ENCODE measurements at places on chromosomes 11 and 22. TPM values are rescaled to one million over a fixed set of nuclear protein-coding genes. Genes with fewer than 3 reads are reported as not detected.

DNA sequence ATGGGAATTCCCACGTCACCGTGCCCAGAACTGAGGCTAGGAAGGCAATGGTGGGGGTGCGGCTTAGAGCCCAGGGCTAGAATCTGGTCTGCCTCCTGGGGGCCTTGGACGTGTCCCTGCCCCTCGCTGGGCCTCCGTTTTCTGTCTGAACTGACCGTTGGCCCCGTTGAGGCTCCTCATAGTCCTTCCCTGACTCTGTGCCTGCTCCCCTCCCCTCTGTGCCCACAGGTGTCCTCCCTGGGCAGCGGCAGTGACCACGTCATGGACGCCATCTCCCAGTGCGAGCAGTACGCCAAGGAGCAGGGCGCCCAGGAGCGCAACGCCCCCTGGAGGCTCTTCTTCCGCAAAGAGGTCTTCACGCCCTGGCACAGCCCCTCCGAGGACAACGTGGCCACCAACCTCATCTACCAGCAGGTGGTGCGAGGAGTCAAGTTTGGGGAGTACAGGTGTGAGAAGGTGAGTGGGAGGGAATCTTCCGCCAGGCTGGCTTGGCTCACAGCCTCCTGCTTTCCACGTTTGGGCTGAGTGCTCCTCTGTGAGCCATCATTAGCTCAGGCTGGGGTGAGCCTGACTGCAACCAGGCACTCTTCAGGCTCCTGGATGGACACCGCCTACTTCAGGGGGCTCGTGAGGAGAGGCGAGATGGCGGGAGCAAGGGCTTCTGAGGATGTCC is 63.9 kb downstream of the MYO7A start:
- DNase-seq = no peak

DNA sequence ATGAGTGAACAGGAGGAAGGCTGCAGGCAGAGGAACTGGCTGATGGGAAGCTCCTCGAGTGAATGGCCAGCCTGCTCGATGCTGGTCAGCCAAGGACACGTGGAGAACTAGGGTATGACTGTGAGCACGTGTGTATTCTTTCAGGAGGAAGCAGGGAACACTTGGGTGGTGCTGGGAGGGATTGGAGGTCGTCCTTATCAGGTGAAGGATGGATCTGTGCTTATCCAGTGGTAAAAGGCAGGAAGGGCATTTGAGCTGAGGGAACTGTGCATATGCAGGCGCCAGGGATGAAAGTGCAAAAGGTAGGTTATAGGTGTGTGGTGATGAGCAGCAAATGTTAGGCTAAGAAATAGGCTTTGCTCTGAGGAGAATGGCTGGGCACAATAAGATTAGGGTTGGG is 9.7 kb upstream of the SLCO2B1 start:
- no peak for DNase-seq

DNA sequence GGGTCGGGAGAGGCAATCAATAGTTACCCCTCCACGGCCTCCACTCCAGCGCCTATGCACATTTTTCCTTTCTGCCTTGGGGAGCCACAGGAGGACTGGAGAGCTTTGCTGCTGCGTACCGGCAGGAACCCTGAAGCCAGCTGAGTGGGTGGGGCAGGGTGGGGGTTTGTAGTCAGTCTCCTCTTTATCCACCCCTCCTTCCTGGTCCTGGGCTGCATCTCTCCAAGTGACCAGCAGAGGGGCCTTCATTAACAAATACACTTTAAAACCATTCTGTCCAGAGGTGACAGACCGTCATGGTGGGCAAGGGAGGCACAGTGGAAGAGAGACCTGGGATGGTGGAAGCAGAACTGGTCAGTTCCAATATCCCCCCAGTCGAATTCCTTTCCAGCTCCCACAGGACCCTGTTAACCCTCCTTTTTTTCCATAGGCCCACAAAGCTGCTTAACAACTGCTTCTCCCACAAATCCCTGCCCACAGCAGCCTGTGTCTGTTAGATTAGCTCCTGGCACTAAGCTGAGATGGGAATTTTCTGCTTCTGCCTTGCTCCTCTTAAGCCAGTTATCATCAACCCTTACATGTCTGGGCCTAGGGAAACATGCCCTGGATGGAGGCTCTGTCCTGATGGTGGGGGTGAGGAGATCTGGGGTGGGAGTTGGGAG is 3.9 kb upstream of the ABCG4 start:
- peak; percentile 79 for DNase-seq

DNA sequence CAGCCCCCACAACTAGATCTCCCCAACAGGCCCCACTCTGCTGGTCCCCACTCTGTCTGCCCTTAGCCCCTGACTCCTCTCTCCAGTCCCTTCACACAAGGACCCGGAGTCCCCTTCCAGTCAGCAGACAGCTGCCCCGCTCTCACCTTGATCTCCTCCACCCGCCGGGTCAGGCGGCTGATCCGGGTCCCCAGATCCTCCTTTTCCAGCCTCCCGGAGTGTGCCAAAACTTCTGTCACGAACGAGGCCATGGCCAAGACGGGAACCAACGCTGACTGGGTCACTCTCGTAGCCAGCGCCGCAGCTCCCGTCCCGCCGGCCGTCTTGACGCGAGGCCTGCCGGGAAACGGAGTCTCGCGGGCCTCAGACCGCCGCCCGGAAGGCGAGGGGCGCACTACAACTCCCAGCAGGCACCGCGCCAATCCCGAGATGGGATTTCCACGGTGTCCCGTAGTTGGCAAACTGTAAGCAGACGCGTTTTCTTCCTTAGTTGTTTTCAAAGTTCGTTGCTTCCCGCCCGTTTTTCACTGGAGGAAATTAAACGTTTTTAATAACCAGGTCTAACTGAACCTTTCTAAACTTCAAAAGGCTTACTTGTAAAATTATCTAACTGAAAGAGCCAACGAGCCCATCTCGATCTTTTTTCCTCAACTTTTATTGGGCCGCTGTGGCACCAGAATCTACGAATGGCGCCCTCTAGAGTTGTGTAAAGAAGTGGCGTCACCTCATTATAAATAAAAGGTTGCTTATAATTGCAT is at the start of gene ZW10:
Gene ZW10 (minus strand): TSS at position 277 of the 758 bp plus-strand sequence. CDS start 26 bp downstream, at position 251.
- DNase-seq = peak; percentile 99

GRCh38 chr11:70175236-70175698 is 27.8 kb upstream of the FADD start:
- no peak for DNase-seq

The CCDC116 gene
- total RNA-seq = 0.13 TPM

GRCh38 chr11:124096364-124096763 is 18.9 kb upstream of the VWA5A start:
- DNase-seq = no peak

The KCNK4 gene
- not detected for total RNA-seq

GRCh38 chr22:40782521-40782920 is 36.6 kb downstream of the SLC25A17 start:
- DNase-seq = no peak

DNA sequence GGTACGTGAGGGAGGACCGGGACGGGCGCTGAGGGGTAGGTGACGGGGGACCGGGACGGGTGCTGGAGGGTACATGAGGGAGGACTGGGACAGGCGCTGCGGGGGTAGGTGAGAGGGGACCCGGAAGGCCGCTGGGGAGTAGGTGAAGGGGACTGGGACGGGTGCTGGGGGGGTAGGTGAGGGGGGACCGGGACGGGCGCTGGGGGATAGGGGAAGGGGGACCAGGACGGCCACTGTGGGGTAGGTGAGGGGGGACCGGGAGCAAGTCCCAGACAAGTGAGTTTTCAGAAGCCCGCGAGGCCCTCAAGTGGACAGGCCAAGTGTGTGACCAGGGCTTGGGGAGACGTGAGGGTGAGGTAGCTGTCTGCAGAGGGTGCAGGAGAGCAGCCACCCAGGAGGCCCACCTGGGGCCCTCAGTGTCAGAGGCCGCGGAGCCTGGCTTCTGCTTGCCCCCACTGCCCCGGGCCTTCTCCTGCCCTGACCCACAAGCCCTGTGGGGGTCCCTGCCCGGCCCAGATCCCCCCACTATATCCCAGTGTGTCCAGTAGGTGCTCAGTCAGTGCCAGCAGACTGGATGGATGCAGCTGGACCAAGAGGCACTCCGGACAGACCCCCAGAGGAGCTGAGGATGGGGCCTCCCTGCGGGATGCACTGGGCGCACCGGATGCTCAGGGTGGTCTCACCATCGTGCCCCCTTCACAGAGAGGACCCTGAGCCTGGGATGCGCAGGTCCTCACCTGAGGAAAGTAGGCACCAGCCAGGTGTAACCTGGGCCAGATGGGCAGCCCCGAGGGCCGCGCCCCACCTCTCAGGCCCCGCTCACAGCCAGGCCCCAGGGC is 44.2 kb upstream of the TH start:
- no peak for DNase-seq

The CYP2R1 gene
- total RNA-seq = 7.2 TPM

The CD3G gene
- total RNA-seq = not detected

- no peak for DNase-seq
These were observed 46.8 kb downstream of the TRIM44 start for GRCh38 chr11:35709376-35709775.

The GRAMD4 gene
- 22.4 TPM for total RNA-seq
